ENCODE measurements at places on chromosomes 12 and 14.

DNA sequence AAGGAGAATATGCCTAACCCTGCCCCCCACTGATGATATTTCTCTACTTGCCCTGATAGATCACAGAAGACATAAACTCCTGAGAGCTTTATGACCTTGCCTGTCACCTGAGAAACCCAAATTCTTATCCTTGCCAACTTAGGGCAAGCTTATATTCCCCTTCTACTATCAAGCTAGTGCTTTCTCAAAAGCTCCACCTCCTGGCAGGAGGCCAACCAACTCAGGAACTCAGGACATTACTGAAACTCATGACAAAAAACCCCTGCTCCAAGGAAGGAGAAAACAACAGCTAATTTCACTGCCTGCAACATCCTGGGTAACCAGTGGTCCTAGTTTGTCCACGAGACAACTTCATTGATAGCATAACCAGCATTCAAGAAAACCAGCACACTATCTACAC, 60.9 kb upstream of the FSCB start:
- no peak for DNase-seq

GRCh38 chr14:34018564-34019244, 67.8 kb upstream of the EGLN3 start:
- peak; percentile 34 for DNase-seq

DNA sequence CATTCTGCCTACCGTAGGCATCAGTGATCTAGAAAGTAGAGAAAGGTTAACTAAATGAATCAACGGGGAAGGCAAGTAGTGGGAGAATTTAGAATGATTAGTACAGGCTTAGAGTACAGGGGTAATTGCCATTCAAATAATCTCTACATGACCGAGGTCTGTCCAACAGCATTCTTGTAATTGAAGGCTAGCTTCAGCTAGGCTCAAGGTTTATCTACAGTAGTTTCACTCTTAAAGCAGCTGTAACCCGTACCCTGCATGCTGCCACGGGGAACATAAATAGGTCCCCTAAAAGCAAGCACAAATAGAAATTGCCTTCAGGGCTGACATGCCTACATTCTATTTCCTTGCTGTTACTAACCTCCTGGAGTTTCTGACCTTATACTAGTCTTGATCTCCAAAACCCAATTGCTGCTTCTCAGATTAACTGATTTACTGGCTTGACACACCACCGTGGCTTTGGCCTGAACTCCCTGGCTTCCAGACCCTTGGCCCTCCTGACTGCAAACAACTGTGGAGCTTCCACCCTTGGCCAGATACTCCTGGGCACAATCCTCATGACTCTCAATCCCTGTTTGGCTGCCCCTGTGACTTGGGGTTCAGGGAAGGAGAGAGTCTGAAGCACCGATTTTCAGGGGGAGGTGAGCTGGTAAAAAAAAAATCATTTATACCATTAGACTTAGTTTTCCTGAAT, 242.1 kb upstream of the FOXN3 start:
- DNase-seq = no peak

DNA sequence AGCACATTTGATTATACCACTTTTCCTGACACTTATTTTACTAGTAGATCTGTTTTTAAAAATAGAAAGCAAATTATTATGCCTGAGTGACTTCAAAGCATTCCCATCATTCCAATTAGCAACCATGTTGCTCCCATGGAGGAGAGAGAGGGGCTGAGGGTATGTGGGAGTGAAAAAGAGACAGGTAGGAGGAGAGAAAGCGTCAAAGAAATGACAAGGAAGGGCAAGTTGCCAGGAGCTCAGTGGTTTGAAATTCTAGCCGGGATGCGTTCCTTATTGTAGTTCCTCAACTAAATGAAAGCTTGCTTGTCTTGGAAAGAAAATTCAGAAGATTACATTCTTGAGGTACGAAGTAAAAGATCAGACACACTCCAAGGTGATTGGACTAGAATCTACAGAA, 92.4 kb upstream of the PKP2 start:
- DNase-seq = no peak

GRCh38 chr14:75182821-75183220, 6.4 kb upstream of the TMED10 start:
- DNase-seq = peak; percentile 87

GRCh38 chr12:92593734-92594402, 108.9 kb upstream of the PLEKHG7 start:
- peak; percentile 60 for DNase-seq
